Renal cortical epithelial cell (primary cell): ENCODE measurements at places on chromosomes 6 and 20.

DNA sequence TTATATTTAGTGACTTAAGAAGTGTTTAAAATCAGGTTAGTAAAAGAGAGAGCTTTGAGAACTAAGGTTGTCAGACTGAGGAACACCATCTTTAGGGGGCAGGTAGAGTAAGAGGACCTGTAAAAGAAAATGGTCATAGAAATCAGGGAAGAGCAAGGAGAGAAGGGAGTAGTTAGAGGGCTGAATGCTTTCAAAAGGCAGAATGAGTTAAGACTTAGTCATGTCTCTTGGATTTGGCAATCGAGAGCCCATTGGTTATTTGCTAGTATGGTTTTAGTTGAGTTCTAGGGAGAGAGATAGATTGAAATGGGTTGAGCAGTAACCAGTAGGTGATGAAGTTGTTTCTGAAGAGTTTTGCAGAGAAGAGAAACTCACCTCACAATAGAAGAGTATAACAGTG lies 51.1 kb downstream of the RALGAPB start:
- DNase-seq: peak; percentile 61

DNA sequence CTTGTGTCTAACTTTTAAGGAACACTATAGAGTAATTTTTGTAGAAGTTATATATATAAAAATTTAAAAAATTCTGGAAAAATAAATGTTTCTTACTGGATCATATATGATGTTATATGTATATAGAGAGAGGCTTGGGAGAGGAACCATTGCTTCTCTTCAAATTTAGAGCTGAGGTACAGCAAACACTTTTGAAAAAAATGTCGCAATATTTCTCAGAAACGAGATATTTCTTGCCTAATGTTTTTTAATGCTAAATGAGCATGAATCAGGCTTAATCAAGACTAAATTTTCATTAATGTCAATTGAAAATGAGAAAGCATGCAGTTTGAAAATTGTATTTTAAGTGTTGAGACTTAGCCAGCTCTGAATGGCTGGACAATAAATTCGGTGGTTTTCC lies 2.6 kb downstream of the PKIB start:
- no peak for DNase-seq

DNA sequence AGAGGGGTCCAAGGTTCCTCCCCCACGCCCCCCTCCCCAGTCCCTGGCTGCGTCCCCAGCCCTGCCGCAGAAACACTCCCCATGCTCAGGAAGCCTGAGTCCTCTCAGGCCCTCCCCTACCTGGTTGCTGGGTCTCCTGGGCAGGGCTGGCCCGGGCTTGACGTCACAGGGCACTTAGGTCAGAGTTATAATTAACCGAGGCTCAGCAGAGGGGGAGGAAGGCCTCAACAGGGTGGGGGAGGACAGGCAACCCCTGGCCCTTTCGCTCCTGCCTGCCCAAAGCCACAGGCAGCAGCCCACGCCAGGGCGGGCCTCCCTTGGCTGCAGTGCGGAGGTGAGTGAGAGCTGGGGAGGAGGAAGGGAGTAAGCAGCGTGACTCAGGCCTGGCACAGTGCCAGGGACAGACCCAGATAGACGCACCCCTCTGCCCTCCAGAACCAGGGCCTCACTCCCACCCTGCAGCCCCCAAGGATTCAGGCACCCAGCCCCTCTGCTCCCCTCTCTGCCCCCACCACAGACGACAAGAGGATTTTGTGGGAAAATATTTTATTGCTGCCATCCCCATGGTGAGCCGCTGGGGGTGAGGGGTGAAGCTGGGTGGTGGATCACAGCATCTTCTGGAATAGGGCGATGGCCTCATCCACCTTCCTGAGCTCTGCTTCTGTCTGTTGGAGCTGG lies at the start of gene VWA7:
VWA7 (minus strand) TSS at position 340 of the 678 bp plus-strand sequence. CDS start 549 bp downstream, outside the sequence.
- DNase-seq: peak; percentile 95

GRCh38 chr6:6008648-6009421 lies 2.1 kb upstream of the NRN1 start:
- DNase-seq: peak; percentile 18

DNA sequence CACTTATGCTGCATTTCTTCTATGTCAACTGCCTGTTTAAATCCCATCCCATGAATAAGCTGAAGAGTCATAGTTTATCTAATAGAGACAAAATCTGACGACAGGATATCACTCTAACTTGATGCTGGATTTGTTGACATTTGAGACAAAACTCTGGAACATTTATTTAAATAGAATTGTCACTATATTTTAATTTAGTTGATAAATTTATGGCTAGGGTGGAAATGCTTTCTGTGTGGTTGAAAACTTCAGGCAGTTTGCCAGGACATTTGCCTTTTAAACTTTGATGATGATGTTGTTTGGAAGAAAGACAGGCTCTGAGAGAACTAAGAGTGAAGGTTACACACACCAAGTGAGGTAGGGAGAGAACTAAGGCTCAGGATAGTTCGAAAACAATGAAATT lies 68.1 kb downstream of the GJA1 start:
- DNase-seq: peak; percentile 52

DNA sequence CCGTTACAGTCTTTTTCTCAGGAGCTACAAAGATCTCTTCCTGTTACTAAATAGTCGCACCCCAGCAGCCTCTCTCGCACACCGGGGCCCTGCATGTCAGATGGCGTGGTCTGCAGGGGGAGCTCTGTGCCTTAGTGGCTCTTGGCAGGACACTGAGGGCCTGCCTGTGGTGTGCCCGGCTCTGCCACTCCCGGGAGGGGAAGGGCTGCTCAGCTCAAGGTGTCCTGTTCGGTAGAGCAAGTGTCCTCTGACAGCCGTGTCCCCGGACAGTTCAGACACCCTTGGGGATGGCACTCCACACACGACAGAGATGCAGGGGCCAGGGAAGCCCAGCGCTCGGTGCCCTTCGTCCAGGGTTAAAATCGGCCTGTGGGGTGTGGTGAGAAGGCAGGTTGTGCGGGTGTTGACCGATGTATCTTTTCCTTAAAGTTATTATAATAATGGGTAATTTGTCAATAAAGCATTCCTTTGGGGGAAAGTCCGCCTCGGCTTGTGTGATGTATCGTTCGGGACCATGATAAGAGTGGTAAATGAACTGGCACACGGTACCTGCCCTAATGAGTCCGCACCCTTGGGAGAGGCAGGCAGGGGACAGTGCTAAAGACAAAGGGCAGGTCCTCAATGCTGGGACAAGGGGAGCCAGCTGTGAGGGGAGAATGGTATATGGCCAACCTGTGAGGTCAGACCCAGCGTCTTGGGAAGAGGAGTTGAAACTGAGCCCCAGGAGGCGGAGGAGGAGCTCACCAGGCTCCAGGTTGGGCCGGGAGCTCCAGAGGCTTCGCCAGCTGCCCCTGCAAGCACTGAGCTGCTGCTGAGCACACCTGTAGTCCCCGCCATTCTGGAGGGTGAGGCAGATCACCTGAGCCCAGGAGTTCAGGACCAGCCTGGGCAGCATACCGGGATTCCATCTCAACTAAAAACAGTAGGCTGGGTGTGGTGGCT lies 3.6 kb upstream of the DNAJC5 start:
- DNase-seq: no peak

DNA sequence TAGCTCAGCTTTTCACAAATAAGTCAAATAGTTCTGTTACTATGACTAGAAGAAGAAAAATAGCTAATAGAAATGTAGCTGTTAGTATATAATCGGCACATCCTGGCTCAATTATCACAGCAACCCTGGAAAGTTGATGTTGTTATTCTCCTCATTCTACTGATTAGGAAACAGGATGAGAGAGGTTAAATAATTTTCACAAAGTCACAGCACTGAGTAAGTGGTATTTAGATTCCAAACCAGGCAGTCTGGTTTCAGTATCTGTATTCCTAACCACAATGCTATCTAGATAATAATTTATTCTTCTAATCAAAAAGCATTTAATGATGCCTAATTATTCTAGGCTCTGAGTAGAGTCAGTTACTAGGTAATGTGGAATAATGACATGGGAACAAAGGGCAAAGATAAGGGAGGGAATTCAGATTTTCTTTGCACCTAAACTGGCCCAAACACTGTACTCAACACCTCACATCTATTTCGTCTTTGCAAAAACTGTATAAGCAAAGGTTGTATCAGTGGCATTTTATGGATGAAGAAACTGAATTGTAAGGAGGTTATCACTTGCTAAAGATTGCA lies 51.3 kb downstream of the PDE7B start:
- DNase-seq: no peak

- no peak for DNase-seq
Measured at GRCh38 chr6:161256407-161256806, 17.5 kb downstream of the AGPAT4 start.

DNA sequence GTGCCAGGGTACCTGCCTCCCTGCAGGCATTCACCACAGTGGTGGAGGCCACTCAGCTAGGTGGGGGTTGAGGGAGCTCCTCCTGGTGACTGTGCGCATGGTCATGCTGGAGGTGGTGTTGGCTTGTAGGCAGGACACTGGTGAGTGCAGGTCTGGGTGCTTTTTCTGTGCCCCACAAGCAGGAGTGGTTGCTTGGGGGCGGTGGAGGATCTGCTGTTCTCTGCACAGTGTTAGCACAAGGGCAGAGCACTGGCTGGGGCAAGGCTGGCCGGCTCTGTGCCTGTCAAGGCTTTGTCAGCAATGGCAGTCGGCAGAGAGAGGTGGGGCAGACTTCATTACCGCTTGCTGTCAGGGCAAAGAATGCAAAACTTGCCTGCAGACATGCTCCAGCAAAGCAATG lies 632.1 kb upstream of the ID4 start:
- DNase-seq: no peak

DNA sequence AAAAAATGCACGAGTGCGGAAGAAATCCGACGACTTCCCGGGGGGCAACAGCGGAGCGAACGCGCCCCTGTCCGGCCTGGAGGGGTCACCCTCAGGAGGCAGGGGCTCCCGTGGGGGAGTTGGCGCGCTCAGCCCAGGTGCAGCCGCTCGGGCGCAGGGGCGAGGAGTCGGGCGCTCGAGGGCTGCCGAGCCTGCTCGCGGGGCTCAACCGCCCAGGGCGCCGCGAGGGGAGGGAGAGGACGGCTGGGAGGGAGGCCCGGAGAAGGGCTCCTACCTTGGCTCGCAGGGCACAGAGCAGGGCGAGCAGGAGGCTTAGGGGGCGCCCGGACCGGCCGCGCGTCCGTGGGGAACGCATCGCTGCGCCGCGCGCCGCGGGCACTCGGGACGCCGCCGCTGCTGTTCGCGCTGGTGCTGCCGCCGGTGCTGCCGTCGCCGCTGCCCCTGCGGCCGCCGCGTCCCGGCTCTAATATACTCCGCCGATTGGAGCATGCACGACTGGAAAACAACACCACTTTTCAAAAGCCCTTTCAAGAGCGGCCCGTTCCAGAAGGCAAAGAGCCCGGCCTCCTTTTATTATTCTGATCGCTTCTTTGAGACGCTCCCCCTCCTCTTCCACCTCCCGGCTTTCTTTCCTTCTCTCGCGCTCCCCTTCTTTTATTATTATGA lies 490 bp downstream of the JAG1 start:
- no peak for DNase-seq

- no peak for DNase-seq
Measured at GRCh38 chr6:3230256-3230882, 2.9 kb upstream of the TUBB2B start.

DNA sequence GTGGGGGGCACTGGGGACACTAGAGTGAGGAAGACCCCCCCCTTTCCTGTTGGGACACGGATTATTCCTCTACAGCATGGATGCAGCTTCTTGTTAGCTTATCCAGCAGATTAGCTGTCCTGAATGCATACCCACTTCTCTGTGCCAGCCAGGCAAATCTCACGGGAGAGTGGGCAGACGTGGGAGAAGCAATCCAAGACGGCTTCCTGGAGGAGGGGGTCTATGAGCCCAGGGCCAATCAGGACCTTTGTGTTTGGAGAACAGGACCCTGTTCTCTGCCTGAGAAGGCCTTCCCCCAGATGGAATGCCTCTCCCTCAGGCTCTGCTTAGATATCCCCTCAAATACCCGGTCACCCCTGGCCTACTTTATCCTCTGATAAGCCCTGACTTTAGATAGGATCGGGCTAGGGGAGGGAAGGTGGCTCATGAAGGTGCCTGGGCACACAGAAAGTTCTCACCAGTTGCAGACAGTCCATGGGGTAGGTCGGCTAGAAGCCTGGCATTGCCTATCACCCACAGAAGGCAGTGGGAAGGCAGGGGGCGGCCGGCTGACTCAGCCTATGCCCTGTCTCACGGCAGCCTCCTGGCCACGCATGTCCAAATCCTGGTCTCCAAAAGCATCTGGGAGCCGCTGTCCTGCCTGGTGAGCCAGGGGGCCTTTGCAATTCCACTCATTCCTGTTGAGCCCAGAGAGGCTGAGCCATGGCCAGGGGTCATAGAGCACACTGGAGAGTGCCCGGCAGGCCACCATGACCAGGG lies 34.7 kb downstream of the SUN5 start:
- no peak for DNase-seq

DNA sequence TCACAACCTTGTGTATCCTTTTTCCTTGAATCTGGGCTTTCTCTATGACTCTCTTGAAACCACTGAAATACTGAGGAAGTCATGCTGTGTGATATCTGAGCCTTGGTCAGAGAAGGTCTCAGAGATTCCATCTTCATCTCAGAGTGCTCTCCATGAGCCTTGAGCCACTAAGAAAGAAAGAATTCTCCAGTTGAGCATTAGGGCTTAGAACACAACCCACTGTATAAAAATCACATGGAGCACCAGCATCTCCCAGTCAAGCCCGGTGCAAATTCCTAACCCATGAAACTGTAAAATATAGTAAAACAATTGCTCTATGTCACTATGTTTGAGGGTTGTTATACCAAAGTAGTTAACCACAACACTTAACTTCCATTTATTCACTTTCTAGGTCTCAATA lies 181.4 kb downstream of the MOXD1 start:
- no peak for DNase-seq

DNA sequence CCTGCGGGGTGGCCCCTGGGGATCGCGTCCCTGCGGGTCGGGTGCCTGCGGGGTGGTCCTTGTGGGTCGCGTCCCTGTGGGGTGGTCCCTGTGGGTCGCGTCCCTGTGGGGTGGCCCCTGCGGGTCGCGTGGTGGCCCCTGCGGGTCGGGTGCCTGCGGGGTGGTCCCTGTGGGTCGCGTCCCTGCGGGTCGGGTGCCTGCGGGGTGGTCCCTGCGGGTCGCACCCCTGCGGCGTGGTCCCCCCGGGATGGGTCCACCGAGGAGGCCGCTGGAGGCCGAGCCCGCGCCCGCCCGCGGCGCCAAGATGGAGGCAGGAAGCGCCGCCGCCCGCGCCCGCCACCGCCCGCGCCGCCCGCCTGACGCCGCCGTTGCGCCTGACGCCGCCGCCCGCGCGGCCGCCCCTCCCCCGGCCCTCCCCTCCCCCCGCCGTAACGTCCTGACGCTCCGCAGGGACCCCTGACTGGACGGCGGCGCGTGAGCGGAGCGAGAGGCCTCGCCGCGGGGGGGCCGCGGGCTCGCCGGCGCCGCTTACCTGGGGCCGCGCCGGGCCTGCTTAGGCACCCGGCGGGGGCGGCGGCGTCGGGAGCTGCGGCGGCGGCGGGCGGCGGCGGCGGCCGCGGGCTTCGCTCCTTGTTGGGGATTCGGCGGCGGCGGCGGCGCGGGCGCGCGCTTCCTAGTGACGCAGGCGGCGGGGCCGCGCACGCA lies at the start of gene GMEB2:
GMEB2 (minus strand) TSS at position 678 of the 705 bp plus-strand sequence. CDS start 7,704 bp downstream, outside the sequence.
- no peak for DNase-seq

GRCh38 chr20:36573798-36574365 lies 485 bp downstream of the TGIF2 start:
- DNase-seq: no peak

GRCh38 chr6:6711031-6711785 lies 122.7 kb downstream of the LY86 start:
- no peak for DNase-seq
